Ammon's horn (tissue), 1 donor: ENCODE measurements at places on chromosomes 2 and 18.

DNA sequence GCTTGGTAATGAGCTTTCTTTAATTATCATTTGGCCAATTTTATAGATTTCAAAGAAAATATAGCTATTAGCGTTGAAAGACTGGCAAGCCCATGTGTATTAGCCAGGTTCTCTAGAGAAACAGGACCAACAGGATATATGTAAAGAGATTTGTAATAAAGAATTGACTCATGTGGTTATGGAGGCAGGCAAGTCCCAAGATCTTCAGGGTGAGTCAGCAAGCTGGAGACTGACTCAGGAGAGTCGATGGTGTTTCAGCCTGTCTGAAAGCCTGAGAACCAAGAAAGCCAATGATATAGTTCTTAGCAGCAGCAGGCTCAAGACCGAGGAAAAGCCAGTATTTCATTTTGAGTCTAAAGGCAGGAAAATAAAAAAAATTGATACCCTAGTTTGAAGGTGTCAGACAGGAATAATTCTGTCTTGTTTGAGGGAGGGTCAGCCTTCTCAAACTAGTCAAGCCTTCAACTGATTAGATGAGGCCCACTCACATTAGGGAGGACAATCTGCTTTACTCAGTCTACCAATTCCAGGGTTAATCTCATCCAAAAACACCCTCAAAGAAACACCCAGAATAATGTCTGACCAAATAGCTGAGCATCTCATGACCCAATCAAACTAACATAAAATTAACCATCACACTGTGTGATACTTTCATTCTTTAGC, 78.3 kb upstream of the CRIM1 start:
- no peak for DNase-seq

- no peak for DNase-seq
Observed at GRCh38 chr2:30308280-30308679, 76.9 kb downstream of the LBH start.

DNA sequence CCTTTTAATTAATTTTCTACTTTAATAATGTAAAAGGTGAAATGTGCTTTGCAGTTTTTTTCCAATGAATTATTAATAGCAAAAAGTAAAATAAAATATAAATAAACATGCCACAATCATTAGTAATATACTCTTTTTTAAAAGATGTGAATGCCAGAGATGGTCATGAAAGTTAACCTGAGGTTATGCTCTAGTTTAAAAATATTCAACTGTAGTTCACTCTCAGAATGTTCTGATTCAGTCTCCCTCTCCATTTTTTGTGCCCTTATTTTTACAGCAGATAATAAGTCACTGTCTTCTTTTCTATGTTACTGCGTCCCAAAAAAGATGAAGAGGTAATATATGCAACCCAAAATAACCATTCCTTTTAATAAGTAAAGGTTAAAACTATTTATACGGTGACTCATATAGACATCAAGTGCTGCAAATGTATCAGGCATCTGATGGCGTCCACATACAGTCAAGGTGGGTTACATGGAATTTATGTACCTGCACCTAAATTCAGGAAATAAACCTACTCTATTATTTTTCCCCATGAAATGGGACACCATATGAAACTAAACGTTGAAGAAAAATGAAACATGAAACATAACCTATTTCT, 153.6 kb upstream of the ZNF804A start:
- DNase-seq: no peak

DNA sequence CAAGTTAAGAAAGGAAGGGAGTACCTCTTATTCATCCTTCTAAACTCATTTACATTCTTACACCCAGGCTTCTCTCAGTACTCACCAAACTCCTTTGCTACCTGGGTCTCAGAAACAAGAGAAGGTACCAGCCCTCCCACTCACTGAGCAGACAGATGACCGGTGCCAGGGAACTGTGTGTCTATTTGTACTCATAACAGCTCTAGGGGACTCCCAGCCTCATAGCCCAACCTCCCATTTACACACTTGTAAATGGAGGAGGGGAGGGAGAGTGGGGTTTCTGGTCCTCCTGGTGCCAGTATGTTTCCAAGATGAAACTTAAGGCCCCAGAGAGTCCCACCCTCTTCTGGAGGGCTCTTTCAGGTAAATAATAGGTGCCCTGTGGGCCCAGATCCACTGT, 42.8 kb upstream of the SIGLEC15 start:
- no peak for DNase-seq

GRCh38 chr2:237924164-237924534, 42.7 kb upstream of the UBE2F start:
- no peak for DNase-seq

GRCh38 chr2:176793792-176794191, 418.8 kb upstream of the HNRNPA3 start:
- no peak for DNase-seq

- no peak for DNase-seq
Observed at GRCh38 chr2:63742580-63742976, 99.1 kb upstream of the UGP2 start.

- no peak for DNase-seq
Observed at GRCh38 chr2:112077814-112078213, 22.7 kb downstream of the TMEM87B start.

GRCh38 chr2:60573251-60573650, 19.8 kb upstream of the BCL11A start:
- no peak for DNase-seq

GRCh38 chr2:85768713-85769112, 14.9 kb downstream of the ATOH8 start:
- no peak for DNase-seq

DNA sequence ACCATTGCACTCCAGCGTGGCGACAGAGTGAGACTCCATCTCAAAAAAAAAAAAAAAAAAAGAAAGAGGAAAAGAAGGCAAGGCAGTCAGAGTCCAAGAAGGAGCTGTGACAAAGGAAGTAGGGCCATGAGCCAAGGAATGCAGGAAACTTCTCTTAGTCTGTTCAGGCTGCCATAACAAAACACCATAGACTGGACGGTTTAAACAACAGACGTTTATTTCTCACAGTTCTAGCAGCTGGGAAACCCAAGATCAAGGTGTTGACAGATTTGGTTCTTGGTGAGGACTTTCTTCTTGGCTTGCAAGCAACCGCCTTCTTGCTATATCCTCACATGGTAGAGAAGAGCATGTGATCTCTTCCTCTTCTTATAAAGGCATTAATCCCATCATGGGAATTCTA, 13.1 kb upstream of the SUMO1 start:
- DNase-seq: no peak

- DNase-seq: peak; percentile 75
Observed at GRCh38 chr2:8132351-8132831, 549.5 kb upstream of the ID2 start.

DNA sequence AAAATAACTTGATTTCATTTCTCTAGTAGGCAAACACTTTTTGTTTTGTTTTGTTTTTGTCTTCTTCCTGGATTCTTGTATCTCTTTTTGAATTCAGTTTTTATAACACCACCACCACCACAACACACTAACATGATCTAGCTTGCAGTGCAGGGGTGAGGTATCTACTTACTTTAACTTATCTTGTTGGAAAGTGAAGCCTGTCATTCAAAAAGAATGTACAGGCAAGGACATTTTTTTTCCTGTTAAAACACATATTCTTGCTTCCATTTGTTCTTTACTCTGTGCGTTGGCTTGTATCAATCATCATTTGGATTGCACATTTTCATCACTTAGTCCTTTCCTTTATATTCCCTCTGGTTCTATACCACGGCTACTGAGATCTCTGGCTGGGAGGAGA, 824.2 kb downstream of the PLCL1 start:
- DNase-seq: no peak

GRCh38 chr2:220277445-220277975, 650.1 kb downstream of the SLC4A3 start:
- DNase-seq: no peak

- DNase-seq: no peak
Observed at GRCh38 chr2:226431288-226431948, 368.2 kb downstream of the IRS1 start.

DNA sequence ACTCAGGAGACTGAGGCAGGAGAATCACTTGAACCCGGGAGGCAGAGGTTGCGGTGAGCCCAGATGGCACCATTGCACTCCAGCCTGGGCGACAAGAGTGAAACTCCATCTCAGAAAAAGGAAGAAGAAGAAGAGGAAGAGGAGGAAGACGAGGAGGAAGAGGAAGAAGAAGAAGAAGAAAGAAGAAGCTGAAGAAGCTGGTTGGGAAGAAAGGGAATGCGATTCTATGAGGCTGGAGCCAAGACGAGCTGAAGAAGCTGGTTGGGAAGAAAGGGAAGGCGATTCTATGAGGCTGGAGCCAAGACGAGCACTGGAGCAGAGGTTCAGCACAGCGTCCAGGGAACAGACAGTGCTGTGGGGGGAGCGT, 30.3 kb upstream of the TAF1B start:
- DNase-seq: no peak

DNA sequence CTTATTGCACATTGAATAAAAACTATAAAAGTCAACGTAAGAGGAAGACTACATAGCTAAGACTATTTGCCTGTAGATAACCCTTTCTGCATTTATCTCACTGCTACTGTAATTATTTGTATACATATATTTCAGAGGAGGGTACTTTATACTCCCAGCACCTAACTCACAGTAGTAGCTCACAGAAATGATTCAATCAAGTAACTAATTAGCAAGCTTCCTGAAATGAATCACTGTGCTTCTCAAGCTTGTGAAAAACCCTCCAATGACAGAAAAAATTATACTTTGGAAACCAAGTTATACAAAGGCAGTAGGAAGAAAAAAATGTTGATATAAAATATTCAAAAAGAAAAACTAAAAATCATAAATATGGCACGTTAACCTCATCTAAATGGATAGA, 124.9 kb downstream of the NBAS start:
- no peak for DNase-seq

- no peak for DNase-seq
Observed at GRCh38 chr2:45263147-45263546, 253.9 kb upstream of the SIX2 start.

- DNase-seq: no peak
Observed at GRCh38 chr2:68741805-68742306, 7.2 kb downstream of the ARHGAP25 start.

DNA sequence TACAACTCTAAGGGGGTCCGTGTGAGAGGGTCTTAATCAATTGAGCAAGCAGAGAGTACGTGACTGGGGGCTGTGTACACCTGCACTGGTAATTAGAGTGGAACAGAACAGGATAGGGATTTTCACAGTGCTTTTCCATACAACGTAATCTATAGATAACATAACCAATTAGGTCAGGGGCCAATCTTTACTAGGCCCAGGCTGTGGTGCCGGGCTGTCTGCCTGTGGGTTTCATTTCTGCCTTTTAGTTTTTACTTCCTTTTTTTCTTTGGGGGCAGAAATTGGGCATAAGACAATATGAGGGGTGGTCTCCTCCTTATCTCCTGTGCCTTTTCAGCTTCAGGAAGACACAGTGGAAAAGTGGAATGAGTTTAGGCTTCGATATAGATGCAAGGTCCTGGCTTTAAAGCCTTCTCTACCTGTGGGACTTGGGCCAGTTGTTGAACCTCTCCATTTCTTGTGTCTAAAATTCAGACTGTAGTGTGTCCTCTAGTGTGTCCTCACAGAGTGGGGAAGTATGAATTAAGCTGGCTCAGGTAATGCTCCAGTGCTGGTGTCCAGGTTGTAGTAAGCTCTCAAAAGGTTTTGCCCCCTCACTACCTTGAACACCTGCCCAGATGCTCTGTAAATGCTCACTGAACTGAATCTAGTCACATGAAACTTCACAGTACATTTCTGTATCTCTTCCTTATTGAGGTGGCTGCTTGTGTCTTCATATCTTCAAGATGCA, 422.8 kb downstream of the SETBP1 start:
- no peak for DNase-seq

DNA sequence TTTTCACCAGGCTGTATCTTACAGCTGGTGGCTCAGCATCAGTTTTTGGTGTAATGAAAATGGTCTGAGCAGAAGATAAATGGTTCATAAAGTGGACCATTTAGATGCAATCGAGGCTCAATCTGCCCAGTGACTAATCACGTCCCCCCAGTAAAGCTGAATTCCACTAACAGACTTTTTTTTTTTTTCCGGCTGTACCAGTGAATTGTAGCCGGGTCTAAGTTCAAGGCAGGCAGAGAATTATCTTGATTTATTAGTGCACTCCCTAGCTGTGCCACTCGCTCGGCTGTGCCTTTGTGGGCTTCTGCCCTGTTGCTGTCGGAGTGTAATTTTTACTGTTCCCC, 215.1 kb upstream of the POU3F3 start:
- DNase-seq: no peak
